ENCODE measurements at places on chromosomes 6 and 20.

- no peak for DNase-seq
These were observed 28.6 kb downstream of the GABRR2 start for GRCh38 chr6:89286516-89286915.

GRCh38 chr6:10395704-10396546 lies 18.9 kb downstream of the TFAP2A start:
- DNase-seq: no peak

- DNase-seq: no peak
These were observed 263.4 kb upstream of the MAN1A1 start for GRCh38 chr6:119612911-119613381.

GRCh38 chr20:41316602-41317545 lies 657 bp downstream of the ZHX3 start:
- DNase-seq: peak; percentile 94

DNA sequence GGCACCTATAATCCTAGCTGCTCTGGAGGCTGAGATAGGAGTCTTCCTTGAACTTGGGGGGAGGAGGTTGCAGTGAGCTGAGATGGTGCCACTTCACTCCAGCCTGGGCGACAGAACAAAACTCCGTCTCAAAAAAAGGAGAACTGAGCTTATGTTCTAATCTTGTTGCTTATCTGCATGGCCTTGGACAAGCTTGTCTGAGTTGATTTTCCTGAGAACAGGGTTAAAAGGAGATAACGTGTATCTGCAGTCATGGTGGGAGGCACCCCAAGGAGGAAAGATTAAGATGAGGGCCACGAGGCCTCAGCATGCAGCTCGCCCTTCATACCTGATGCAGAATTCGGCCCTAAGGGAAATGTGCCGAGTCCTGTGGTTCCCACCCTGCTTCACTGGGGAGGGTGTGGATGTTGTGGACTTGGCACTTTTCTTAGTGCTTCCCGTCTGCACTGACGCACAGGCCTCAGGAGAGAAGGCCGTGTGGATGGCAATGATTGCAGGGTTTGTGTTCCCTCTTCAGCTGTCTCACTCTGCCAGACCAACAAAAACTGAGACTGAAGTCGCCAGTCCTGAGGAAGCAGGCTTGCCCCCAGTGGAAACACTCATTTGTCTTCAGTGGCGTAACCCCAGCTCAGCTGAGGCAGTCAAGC lies 56.3 kb downstream of the EZR start:
- peak; percentile 83 for DNase-seq

DNA sequence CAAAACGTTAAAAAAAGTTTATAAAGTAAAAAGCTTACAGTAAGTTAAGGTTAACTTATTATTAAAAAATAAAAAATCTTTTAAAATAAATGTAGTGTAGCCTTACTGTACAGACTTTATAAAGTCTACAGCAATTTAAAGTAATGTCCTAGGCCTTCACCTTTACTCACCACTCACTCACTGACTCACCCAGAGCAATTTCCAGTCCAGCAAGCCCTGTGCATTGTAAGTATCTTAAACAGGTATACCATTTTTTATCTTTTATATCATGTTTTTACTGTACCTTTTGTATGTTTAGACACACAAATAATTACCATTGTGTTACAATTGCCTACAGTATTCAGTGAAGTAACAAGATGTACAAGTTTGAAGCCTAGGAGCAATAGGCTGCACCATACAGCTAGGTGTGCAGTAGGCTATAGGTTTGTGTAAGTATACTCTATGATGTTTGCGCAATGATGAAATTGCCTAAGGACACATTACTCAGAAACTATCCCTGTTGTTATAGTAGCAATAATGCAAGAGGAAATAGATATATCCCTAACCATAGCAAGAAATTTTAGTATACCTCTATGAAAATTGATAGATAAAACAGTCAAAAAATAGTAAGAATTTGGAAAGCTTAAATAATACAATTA lies 39.5 kb downstream of the FBXO5 start:
- no peak for DNase-seq

Data from right cardiac atrium (tissue), 5 donors.